ENCODE measurements at places on chromosomes 3 and 15.

DNA sequence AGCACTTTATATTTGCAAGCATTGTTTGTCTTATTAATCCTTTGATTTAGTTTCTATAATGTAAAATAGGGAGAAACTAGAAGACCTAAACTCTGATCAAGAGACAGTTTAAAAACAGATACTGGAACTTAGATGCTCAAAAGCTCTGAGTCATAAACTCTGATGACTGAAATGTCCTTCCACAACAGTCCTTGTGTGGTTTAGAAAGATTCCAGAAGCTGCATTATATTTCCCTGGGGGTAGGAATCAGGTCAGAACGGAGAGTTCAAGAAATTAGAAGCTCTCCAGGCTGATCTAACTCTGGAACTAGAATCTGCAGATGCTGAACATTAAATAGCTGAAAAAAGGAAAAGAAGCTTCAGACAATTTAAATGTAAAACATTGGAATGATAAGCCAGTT lies 18.3 kb upstream of the ONECUT1 start:
- no peak for DNase-seq

DNA sequence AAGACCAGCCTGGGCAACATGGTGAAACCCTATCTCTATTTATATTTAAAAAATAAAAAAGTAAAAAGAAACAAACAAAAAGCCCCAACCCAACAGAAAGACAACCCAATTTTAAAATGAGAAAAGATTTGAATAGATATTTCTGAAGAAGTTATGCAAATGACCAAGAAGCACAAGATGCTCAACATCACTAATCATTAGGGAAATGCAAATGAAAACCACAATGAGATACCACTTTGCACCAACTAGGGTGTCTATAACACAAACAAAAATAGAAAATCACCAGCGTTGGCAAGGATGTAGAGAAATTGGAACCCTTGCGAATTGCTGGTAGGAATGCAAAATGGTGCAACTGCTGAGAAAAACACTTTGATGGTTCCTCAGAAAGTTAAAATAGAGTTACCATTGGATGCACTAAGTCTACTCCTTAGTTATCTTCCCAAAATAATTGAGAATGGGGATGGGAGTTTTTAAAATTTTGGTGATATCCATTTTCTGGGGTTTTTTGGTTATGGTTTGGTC lies 45.8 kb upstream of the CCNB2 start:
- DNase-seq = no peak

DNA sequence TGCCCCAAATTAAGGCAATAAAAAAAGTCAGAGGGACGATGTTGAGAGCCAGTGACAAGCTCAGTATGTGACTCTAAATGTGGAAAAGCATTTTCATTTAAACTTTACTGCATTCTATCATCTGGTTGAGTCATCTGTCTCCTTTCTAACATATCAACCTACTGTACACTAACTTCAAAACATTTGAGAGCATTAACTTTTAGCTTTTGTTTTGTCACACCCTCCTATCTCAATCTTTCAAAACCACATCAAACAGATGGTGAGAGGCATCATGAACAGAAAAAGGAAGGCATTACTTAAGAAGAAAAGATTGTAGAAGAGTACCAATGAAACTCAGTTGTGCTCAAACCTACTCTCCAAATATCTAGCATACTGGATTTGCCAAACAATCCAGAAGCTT lies 4.8 kb downstream of the LRRC58 start:
- no peak for DNase-seq

- DNase-seq = no peak
Measured at GRCh38 chr3:196214783-196215441, 1.4 kb upstream of the SLC51A start.

- no peak for DNase-seq
Measured at GRCh38 chr3:16907243-16907642, 22.5 kb downstream of the PLCL2 start.

DNA sequence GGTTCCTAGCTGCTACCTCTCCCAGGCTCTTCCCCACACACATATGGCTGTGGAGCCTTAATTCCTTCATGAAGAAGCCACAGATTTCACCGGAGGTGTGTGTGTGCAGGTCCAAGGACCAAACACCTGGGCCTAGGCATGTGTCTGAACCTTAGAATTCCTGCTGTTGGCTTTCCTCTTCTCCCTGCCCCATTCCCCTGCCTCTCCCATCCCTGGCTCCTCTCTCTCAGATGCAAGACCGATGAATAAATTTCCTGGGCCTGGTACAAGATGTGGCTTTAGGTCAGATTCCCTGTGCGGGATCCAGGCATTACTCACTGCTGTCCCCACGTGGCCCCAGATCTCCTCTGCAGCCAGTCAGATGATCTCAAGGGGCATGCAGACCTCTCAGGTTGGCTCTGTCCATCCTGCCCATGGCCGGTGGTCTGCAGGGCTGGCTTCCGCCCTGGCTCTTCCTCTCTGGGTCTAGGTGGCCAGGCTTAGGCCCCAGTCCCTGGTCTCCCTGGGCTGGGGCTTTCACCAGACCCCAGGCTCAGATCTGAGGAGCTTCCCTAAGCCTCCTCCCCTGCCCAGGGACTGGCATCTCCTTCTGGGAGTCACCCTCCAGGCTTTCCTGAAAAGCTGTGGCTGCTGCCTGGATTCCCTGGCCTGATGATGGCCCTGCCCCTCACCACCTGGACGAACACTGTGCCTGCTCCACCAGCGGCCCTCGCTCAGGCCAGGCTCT lies 20.5 kb downstream of the CCR9 start:
- DNase-seq = no peak

GRCh38 chr3:35296533-35296932 lies 342.8 kb upstream of the ARPP21 start:
- no peak for DNase-seq

- DNase-seq = no peak
Measured at GRCh38 chr3:176262071-176262470, 935.2 kb downstream of the TBL1XR1 start.

GRCh38 chr3:100629421-100630127 lies 20.2 kb downstream of the ADGRG7 start:
- DNase-seq = no peak

DNA sequence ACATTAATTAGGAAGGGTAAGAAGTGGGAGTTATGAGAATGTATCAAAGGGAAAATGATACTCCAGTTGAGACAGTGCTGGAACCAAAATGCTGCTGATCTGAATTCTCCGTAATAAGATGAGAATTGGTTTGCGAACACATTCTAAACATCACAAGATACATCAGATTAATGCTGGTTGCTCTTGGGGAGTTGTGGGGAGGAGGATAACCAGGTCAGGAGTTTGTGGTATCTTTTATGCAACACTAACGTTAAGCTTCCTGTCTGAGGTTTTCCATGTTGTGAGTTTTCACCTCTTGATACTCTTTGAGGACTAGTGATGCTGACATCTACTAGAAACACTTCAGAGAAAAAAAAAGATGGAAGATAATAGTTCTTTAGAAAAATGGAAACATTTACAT lies 47.2 kb downstream of the PPARG start:
- no peak for DNase-seq

DNA sequence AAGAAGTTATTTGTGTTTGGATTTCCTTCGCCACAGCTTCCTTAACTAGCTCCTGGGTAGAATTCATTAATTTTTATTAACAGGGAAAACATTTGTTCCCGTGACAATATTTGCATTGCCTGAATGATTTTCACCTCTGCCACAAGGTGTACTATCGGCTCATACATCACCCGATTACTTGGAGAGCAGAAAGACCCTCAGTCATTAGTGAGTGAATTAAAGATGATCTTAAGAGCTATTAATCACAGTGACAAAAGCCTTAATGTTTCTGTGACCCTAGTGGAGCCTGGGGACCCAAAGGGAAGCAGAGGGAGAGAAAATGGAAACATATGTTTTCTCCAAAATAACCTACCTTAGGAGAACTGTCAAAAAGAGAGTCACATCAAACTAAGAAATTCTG lies 228.3 kb downstream of the MECOM start:
- DNase-seq = no peak

DNA sequence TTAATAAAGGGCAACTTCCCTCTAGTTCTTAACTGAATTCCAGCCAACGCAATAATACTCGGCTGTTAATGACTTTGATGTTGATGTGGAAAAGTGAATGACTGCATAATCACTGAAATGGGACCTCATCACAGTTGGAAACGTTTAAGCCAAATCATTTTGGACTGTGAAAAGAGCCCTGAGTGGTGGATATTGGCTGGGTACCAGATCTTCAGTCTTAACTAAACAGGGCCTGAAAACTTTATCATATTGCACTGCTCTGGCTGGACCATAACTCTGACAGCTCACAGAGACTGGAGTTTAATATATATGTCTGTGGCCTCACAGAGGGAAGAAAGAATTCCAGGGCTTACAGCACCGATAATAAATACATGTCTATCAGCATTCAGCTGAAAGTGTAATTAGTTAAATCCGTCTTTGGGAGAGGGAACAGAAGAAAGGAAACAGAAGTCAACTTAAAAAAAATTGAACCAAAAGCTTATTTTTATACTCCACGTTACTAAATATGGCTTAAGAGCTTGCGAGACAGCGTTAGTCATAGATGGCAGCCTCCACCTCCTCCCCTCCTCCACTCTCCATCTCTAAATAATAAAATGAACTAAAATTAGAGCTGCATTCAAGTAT lies 222.3 kb upstream of the CDIN1 start:
- no peak for DNase-seq

- DNase-seq = no peak
Measured at GRCh38 chr3:32593903-32594525, 23.4 kb upstream of the DYNC1LI1 start.

GRCh38 chr15:59918994-59919951 lies 84.8 kb upstream of the FOXB1 start:
- no peak for DNase-seq

DNA sequence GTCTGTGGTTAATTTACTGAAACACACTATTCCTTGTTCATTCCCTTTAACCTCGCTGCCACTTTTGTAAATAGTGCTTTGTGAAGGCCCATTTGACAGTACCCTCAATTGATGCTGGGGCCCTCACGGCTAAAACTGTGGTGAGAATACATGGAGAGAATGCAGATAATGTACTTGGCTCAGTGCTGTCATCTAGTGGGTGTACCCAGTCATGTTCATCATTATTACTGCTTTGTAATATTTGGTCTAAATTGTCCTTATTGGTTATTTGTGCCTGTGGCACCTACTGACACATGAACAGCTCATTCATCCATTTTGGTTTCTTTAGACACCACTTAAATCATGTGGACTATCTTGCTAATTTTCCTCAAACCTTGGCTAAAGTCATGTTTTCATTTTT lies 543.6 kb downstream of the EDEM1 start:
- no peak for DNase-seq

- no peak for DNase-seq
Measured at GRCh38 chr3:69941037-69941436, 58.5 kb upstream of the SAMMSON start.

GRCh38 chr3:125186261-125186787 lies 26.2 kb downstream of the SLC12A8 start:
- DNase-seq = no peak

DNA sequence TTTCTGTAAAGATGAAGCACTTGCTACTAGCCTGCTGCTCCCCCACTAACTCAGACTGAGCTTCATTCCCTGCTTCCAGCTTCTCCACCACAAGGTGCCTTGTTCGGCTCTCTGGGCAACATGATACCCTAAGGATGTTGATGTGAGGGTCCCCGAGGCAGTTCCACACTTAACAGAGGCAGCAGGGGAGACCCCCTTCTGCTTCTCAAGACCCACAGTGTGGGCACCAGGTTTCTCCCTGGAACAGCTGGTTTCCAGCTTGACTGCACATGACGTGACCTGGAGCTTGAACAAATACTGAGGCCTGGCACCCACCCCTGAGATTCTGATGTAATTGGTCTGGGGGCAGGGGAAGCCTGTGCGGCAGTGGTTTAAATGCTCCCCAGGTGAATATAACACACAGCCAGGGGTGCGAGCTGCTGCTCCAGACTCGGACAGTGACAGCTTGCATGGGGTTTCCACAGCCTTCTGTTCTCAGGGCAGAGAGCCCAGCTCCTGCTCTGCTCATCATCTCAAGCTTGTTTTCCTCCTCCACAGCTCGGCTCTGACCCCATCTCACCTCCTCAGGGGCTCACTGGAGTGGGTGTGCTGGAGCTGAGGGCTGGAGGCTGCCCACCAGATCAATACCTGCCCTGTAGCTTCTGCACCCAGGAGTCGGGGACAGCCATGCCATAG lies 95.0 kb upstream of the HACD2 start:
- DNase-seq = no peak

DNA sequence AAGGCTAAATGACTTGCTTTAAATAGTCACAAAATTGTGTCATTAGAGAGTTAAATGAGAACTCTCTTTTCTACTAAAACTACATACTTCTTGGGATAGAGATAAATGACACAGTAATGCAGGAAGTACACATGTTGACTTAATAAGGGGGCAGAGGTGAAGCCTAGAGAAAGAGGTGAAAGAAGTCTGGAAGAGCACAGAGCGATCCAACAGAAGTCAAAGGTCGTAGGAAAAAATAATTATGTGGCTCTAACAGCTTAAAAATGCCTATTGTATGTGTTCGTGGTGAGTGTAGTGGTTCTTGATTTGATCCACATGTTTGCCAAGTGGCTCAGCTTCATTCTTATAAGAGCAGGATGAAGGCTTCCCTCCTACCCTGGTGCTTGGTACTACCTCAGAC lies 61.7 kb downstream of the TMEM212 start:
- DNase-seq = no peak

DNA sequence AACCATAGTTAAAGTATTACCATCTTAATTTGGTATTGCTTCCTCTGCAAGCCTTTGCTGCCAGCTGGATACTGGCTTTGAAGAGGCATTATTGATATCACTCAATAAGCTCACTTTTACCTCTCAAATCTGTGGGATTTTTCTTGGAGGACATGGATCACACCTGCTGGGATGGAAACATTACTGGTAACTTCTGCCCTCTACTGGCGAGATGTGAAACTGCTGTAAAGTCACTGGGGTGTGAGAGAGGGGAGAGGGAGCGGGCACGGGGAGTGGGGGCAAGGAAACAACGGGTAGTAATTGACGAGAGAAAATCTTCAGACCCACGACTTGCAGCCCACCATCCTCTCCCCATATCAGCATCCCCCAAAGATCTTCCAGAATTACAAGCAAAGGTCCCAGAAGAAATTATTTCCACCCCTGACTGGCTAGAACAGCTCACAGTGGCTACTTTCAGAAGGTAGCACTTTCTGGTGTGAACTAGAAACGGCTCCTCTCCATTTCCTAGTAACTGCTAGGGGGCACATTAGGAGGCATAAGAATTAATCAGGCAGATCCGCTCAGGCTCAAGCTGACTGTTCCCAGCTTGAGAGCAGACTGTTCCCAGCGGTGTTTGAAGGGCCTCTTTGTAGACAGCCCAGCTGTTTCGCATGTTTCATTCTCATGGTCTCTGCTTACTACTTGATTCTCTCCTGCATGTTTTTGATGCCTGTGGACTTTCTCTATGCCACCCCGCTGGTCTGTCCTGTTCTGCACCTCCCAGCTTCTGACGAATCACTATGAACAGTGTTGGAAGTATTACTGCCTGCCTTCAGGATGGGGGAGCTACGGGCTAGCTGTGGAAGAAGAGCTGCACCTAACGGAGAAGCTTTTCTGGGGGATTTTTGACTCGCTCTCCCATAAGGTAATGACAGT lies 230.4 kb upstream of the CHRM5 start:
- no peak for DNase-seq

- no peak for DNase-seq
Measured at GRCh38 chr3:195084746-195085145, 186.2 kb downstream of the XXYLT1 start.

GRCh38 chr15:74873756-74874424 lies 725 bp upstream of the SCAMP2 start:
- no peak for DNase-seq
